Hypothalamus (tissue), 51 donors: ENCODE measurements at places on chromosomes 13 and 19.

DNA sequence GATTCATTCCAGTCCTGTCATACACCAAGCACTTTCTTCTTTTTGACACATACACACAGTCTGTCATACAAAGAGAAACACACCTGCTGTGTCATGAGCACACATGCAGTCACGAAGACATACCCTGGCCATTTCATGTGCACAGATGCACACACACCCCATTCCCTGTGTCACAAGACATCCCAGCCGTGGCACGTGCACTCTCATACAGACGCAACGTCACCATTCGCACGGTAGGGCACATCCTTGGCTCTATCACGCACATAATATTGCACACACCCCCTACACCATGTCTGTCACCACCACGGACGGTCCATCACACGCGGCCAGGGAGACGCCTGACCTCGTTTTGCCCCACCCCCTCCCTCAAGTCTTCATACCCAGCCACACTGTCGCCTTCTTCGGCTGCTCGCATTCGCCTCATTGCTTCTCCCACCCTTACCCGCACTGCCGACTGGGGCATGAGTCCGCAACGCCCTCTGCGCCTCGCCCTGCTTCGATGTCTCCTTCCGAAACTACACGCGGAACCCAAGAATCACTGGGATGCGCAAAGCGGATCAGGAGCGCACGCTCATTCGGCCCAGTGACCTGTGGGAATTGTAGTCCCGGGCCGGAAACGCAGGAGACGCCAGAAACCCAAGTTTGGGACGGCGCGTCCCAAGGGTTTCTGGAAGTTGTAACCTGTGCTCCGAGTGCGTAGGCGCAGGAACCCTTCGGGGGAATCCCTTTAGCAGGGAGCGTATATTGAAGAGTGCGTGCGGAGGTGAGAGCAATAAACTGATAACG, 6.8 kb upstream of the ZNF283 start:
- no peak for DNase-seq

- DNase-seq = no peak
Measured at GRCh38 chr13:84606616-84607015, 724.3 kb upstream of the SLITRK1 start.

GRCh38 chr13:96214824-96215445, 125.0 kb downstream of the HS6ST3 start:
- DNase-seq = no peak

DNA sequence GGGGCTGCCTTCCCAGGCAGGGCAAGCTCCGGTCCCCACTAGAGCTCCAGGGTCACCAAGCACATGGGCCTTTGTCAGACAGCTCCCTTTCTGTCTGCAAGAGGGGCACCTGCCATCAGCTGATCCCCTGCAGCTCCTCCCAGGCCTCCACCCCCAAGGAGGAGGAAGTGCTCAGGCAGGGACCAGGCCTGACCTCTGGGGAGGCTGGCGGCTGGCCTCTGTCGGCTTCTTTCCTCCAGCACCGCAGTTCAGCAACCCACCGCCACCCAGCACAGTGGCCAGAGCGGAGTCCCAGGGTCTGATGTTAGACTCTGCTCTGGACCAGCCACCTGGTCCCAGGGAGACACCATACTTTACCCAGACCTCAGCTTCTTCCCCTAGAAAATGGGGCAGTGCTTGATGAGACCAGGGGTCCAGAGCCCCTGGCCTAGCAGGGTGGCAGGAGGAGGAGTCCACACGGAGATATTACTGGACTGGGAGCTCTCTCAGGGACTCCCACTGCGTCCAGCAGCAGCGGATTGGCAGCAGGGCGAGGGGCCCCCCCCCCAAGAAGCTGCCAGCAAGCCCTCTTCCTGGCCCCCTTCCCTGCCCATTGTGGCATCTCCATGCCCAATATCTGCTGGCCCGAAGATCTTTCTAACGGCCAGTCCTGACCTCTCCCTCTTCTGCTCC, 24.1 kb downstream of the NKPD1 start:
- no peak for DNase-seq

GRCh38 chr13:37479916-37480315, 118.7 kb downstream of the POSTN start:
- DNase-seq = no peak

DNA sequence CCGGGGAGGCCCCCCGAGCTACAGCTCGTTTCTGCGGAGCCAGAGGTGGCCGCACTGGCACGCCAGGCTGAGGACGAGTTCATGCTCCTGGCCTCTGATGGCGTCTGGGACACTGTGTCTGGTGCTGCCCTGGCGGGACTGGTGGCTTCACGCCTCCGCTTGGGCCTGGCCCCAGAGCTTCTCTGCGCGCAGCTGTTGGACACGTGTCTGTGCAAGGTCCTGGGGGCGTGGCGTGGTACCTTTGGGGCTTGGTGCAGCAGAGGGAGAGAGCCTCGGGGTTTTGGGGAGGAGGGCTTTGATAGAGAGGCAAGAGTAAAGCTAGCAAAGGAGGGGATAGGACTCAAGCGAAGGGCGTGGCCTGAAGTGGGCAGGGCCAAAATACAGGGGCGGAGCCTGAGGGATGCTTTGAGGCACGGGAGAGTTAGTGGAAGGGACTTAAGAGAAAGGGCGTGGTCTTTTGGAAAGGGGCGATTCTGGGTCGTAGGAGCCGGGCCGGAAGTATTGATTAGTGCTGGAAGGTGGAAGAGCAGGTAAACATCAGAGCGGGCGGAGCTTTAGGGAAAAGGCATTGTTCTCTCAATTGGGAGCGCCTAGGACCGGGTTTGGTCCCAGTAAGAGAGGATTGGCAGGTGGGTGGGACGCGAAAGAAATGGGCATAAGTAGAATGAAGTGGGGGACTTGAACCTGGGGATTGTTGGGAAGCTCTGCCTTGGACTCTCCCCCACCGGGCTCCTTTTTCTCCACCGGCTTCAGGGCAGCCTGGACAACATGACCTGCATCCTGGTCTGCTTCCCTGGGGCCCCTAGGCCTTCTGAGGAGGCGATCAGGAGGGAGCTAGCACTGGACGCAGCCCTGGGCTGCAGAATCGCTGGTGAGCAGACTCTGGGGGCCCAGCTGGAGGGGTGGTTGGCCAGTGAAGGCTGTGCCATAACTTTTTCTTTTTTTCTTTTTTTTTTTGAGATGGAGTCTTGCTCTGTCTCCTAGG, 1.2 kb downstream of the PPM1N start:
- DNase-seq = no peak

GRCh38 chr19:29603308-29603707, 2.8 kb upstream of the POP4 start:
- no peak for DNase-seq

DNA sequence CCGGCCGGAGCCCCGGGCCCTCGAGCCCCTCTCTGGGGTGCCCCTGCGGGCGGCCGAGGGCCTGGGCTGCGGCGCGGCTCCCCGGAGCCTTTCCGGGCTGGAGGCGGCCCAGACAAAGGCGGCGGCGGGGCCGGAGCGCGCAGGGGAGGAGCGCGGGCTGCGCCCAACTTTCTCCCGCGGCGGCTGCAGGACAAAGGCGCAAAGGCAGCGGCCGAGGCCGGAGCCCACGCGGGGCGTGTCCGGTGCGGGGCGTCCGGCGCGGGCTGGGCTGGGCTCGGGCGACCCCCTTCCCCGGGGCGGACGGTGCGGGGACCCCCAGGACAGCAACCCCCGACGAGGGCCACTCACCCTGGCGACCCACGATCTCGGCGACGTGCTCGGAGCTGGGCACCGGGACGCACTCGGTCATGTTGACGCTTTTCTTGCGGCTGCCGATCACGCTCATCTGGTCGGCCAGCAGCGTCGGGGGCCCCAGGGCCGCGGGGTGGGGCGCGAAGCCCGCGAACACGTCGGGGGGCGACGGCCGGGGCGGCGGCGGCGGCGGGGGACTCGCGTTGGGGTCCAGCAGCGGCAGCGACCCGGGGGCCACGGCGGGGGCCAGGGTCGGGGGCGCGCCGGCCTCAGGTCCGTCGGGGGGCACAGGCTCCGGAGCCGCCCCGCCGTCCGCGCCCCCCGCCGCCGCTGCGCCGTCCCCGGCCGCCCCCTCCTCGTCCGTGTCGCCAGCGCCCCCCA, 843 bp downstream of the MEX3D start:
- no peak for DNase-seq
